ENCODE measurements at places on chromosomes 12 and 14.

DNA sequence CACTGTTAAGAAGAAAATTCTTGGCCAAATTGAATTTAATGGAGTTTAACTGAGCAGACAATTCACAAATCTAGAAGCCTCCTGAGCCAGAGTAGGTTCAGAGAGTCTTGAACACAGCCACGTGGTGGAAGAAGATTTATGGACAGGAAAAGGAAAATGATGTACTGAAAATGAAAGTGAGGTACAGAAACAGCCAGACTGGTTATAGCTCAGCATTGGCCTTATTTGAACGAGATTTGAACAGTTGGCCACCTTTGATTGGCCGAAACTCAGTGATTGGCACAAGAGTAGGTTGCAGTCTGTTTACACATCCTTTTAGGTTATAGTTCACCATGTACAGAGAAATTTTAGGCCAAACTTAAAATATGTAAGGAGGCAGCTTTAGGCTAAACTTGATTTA, 9.9 kb downstream of the OAS2 start:
- no peak for DNase-seq

DNA sequence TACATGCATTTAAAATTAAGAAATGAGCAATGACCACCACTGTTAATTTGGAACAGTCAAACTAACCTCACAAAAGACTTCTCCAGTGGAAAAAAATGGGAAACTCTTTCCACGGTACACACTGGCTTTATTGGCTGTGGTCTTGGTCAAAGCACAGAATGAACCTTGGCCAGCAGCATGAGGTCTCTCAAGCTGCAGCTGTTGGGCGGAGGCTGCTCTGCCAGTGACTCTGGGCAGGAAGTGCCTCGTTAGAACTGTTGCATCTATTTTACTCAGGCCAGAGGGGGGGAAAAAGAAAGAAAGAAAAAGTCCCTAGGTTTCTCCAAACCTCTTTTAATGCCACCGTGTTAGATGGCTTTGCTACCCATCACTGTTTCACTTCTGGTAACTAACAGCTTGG, 279.8 kb upstream of the DIO2 start:
- no peak for DNase-seq

GRCh38 chr12:19574601-19575000, 135.3 kb downstream of the AEBP2 start:
- DNase-seq: no peak

GRCh38 chr12:108807476-108807875, 49.9 kb downstream of the SSH1 start:
- no peak for DNase-seq

- no peak for DNase-seq
These were observed 26.4 kb downstream of the KCNK13 start for GRCh38 chr14:90088176-90088575.

DNA sequence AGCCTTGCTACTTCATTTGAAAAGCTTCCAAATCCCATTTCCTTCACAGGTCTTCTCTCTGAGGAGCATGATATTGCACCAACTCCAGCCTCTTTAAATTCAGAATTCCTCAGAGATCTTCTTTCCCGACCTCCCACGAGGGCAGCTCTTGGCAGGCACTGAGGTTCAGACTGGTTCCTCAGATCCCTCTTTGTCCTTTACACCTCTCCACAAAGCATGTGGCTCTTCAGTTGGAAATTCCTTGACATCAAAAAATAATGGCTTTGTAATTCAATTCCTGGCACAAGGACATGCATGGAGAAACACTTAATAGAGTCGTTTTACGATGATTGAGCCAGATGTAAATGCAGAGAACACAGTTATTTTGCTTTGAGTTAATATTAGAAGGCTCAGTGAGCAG, 63.2 kb upstream of the TMX1 start:
- DNase-seq: no peak

- no peak for DNase-seq
These were observed 2.2 kb downstream of the P3H3 start for GRCh38 chr12:6830286-6830890.

GRCh38 chr14:62743560-62743959, 301.7 kb downstream of the KCNH5 start:
- DNase-seq: no peak

- DNase-seq: peak; percentile 18
These were observed 830 bp upstream of the MIS18BP1 start for GRCh38 chr14:45253754-45254310.

GRCh38 chr12:27244689-27245488, 803 bp downstream of the STK38L start:
- no peak for DNase-seq

DNA sequence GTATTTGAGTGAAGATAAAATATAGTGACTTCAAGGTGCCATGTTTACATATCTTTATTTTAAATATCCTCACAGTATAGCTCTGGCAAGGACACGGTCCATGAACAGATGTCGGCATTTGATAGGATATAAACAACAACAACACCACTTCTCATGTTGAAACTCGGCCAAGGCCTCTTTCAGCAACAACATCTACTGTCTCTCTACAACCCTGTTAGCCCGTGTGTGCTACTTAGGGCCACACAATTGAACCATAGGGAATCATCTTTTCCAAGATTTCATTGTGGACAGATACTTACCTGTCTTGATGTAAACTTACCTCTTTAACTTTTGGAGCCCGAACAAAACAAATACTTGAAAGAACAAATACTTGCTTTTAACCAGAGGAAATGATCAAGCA, 168.7 kb upstream of the SSTR1 start:
- no peak for DNase-seq

DNA sequence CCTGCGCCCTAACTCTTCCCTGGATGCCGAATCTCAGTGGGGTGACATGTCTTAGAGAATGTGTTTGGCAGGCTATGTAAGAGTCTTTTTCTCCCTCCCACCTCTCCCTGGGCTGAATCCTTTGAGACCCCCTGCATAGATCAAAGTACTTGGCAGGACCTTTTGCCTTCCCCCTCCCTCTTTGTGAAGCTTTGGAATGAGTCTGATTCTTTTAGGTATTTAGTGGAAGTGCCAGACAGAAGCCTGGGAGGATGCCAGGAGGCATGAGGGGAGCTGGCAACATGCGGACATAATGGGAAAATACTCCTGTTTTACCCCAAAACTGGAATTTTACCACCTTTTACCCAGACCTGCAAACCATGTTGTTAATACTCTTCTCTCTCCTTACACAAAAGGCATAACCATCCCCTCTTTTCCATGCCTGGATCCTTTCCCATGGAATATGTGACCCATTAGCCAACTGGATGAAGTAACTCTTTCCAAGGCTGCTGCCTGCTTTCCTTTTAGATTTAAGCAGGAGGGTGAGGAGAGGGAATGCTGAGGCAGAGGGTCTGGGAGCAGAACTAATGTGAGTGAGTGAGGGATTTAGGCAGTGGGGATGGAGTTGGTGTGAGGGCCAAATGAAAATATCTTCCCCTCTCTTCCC, 41.7 kb downstream of the TTLL5 start:
- DNase-seq: no peak

GRCh38 chr12:57220770-57221168, 4.2 kb downstream of the NXPH4 start:
- DNase-seq: no peak

DNA sequence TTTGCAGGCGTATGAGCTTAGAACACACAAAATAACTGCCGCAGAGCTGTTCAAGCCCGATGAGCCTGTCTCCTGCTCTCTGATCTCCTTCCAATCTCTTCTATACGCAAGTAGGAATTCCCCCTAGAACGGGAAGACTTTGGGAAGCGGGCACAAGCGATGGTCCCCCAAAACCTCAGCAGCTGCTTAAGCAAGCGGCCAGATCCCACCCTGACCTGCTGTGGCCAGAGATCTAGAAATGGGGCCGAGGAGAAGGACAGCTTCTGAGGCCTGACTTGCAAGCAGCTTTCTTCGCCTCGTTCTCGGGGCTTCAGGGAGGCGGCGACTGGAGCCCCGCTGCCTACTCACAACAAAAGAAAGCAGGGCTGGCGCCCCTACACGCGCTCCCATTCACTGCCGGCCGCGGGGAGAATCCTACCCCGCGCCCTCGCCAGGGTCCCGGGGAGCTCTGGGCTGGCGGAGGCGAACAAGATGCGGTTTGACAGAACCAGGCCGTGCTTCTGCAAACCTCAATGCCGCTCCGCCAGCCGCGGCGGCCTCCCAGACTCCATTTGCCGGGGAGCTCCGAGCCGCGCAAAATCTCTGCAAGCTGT, 922 bp downstream of the TBX5 start:
- DNase-seq: no peak

- no peak for DNase-seq
These were observed 11.0 kb downstream of the GPR135 start for GRCh38 chr14:59454139-59454538.

- no peak for DNase-seq
These were observed 202.2 kb upstream of the DCN start for GRCh38 chr12:91384806-91385205.

GRCh38 chr12:114998118-114998749, 314.3 kb upstream of the TBX3 start:
- no peak for DNase-seq

GRCh38 chr14:58994130-58994529, 194.3 kb upstream of the DAAM1 start:
- no peak for DNase-seq

- DNase-seq: no peak
These were observed 306.6 kb downstream of the SLC6A15 start for GRCh38 chr12:84605983-84606382.

- DNase-seq: no peak
These were observed 91.5 kb downstream of the TBX5 start for GRCh38 chr12:114314403-114314802.

GRCh38 chr12:128133321-128134073, 133.5 kb upstream of the TMEM132C start:
- no peak for DNase-seq

DNA sequence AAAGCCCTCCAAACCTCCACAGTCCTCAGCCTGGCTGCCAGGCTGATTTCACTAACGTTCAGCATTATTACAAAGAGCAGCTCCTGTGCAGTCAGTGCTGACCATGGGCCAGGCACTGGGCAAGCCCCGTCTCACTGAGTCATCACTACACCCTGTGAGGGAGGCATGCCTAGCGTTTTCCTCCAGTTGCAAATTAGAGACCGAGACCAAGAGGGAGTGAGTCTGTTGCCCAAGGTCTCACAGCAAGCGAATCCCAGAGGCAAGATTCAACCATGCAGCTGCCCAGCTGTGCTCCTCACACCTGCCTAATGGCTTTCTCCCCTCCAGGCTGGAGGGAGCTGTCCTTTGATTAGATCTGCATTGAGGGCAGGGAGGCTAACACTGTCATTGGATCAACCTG, 229.3 kb upstream of the LHX5 start:
- DNase-seq: no peak

- DNase-seq: no peak
These were observed at the start of gene RFLNA for GRCh38 chr12:124294780-124295341. Gene RFLNA, plus strand, starts transcription at chr12:124295093. Its CDS starts 337 bp downstream, at chr12:124295430.

DNA sequence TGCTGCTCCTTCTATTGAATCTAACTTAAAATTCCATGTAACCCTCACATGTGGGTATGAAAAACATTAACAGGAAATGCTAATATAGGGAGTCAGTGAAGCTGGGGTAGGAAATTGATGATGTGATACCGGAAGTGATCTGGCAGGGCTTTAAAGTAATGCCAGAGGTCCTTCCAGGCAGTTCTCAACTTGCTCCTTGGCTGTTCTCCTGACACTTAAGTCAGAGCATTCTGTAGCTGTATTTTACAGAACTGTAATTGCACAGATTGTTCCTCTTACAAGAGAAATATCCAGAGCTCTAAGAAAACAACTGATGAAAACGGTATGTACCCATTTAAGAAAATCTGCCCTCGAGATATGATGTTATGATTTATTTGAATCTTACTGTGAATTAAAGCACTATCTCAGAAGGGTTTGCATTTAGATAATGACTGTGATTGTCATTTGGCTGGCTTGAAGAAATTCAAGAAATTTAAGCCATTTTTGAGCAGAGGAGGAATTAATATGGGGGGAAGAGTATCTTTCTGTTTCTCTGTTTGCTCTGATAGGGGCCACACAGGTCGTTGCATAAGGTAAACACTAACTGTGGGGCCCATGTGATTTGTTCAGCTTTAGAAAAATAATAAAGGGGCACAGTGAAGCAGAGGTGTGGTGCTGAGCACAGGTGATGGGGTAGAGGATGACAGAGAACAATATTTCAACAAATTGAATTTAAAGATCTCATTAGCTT, 88.4 kb downstream of the BBS10 start:
- DNase-seq: no peak

- peak; percentile 45 for DNase-seq
These were observed 18.8 kb upstream of the KRT78 start for GRCh38 chr12:52867642-52868041.

GRCh38 chr12:39442831-39443080, 164 bp downstream of the KIF21A start:
- DNase-seq: no peak

DNA sequence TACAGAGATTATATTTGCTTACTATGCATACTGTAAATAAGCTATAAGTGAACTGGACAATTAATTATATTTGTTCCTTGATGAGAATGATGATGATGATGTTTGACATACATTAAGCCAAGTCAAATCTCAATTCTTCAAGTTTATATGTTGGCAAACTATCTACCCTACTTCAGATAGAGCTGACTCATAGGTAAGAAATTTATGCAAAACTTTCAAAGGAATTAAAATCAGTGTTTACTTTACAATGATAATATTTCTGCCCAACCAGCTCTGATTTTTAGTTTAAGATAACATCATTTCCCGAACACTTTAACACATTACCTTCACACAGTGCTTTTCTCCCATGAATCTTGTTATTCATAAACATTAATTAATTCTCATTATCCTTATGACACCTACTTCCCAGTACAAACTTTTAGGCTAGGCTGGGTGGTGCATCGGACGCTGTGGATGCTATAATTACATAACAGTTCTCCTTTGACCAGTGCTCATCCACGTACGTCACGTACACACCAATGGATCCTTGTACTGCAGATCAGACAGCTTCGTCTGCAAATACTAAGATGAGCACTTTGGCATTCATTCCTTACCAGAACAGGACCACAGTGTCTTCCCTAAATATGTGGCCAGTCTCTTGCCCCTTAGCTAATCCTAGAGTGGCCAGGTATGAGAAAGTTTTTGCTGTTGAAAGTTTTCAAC, 18.3 kb downstream of the BMP4 start:
- no peak for DNase-seq

- DNase-seq: no peak
These were observed 139.0 kb downstream of the SMOC1 start for GRCh38 chr14:70018230-70018629.

GRCh38 chr12:40650038-40650704, 42.1 kb upstream of the CNTN1 start:
- DNase-seq: no peak

DNA sequence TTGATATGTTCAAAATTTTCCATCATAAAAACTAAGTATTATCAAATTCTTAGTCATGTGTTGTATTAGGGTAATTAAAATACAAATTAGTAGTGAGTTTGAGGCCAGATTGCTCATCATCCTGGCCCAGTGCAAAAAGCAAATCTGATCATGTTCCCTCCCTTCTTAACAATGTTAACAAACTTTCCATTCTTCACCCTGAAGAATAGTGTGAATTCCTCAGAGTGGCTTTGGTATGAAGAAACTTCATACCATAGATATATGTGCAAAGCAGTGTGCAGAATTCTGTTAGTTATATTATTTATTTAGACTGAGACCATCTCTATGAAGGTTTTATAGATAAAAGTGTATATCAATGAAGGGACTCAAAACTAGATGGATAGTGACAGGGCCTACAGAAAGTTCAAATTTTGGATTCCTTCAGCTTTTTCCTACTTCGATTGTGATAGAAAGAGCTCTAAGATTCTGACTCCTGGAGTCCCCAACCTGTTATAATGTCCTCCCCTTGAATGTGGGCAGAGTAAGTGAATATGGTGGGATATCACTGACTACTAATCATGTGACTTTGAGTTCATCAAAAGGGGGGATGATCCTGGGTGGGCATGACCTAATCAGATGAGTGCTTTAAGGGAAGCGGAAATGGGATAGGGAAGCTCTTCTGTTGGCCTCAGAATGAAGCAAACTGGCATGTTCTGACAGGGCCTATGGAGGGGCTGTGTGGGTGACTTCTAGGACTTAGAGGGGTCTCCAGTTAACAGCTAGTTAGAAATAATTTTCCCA, 271.4 kb downstream of the BTG1 start:
- no peak for DNase-seq

Measured in activated naive CD4-positive, alpha-beta T cell treated with anti-CD3 and anti-CD28 coated beads, Interleukin-2, amount 50 U/mL, for 16 hours (primary cell).